ENCODE measurements at places on chromosomes 4 and X.
A peak's percentile ranks its signal among the peaks of the same experiment; 100 is the strongest.

DNA sequence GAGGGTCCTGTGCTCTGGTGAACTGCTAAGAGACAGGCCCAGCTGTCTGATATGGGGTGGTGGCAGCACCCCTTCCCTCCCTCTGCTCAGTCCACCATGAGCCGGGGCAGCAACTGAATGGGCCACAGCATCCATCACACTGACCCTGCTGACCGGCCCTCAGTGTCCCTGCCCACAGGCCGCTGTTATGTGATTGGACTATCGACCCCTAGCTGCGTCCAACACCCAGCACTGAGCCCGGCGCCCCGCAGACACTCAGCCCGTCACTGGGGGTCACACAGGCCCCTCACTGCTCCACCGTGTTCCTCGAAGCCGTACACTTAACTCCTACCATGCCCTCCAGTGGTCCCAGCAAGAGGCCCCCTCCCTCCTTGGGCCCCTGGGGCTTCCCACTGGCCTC lies 88.8 kb upstream of the PSAPL1 start:
- no peak for DNase-seq

DNA sequence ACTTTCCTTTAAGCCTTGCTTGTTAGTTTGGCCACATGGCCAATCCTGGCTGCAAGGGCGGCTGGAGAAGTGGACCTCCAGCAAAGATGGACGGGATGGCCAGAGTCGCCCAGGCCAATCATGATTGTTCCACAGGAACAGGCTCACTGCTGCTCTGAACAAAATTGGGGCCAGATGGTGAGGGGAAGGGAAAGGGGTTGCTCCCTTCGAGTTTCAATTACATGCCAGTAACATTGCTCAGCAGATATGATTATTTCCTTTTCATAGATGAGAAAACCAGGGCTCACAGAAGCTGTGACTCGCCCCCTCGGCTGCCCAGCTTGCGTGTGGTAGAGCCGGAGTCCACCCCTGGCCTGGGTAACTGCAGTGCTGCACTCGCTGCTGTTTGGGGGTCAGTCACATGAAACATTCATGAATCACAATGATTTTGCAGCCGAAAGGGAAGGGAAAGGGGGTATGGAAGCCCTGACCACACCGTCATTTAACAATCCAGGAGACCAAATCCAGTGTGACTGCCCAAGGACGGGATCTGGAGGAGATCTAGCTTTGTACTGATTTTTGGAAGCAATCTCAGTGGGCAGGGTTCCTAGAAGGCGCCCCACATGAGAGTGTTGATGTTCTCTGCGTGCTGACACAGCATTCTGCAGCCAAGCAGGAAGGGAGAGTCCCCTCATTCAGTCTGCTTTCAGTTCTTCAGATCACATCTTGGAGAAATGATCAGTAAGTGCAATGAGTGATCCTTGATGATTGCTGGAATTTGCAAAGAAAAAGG lies 77.3 kb upstream of the MSX1 start:
- DNase-seq = no peak

GRCh38 chr4:89906777-89907521 lies 12.3 kb downstream of the MMRN1 start:
- DNase-seq = no peak

GRCh38 chr4:80931631-80932081 lies 98.9 kb upstream of the BMP3 start:
- DNase-seq = no peak

DNA sequence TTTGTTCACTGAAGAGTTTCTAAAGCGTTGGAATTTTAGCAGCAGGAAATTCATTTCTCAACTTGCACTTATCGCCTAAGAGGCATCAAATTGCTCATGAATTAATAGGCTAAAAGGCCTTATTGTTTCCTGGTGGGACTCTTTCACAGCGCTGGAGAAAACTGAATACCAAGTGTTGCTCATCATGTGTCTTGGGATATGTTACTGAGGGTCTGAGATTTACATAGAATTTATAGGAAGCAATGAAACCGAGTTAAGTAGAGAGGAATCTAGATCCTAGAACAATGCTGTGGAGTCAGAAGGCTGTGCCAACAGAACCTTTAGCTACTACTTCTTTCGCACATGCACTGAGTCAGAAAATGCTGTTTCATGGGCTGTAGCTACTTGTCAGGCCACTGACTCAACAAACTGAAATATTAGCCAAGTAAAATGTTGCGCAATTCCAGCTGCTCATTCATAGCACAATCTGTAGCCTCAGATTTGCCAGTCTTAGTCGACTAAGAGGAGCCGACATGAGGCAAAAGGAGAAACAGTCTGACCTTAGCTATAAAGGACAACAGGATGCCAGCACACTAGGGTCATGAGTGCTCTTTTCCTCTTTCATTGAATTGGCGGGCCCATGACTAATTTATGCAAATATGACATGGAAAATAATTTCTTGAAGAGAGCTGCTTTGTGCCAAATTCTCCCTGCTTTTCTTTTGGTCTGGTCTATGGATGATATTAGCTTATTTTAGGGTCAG lies 35.9 kb upstream of the CXCL8 start:
- no peak for DNase-seq

GRCh38 chrX:8319359-8319758 lies 145.3 kb upstream of the VCX3B start:
- DNase-seq = no peak

DNA sequence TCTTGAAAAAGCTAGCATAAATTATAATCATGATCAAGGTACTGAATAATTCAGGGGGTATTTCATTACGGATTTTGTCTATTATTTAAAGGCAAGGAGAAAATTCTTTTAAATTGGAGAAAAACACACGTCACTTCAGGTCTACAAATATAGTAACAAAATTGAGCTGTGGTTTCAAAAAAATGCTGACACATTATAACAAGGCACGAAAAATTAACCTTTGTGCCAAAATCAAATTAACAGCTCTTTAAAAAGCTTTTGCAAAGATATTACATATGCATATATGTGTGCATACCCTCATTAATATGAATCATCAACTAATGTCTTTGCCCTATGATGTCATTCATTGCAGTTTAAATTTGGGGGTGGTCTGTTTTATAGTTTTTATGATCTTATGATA lies 44.3 kb downstream of the UNC5C start:
- no peak for DNase-seq

GRCh38 chr4:73864961-73865360 lies 4.2 kb upstream of the CXCL1 start:
- no peak for DNase-seq

DNA sequence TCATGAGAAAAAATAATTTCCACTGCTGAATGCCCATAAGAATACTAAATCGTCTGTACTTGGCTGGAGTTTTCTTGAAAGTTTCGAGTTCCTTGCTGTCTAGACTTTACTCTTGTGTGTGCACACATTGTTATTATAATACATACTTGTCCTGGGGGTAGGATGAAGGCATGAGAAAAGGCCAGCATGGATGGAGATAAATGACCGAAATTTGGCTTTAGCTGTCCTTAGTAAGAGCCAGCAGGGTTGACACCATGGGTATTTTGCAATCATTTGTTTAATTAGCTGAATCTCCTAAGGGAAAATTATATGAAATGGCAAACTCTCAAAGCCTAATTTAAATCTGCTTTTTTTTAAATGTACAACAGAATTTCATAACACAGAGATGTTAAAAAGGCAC lies 641.6 kb downstream of the ADGRL3 start:
- DNase-seq = no peak

GRCh38 chrX:44829832-44830231 lies 14.0 kb upstream of the DUSP21 start:
- DNase-seq = no peak

- DNase-seq = no peak
These were observed 589.9 kb upstream of the BOD1L1 start for GRCh38 chr4:14217401-14217800.

GRCh38 chr4:6641164-6641970 lies 882 bp downstream of the MRFAP1 start:
- DNase-seq = peak; percentile 28

DNA sequence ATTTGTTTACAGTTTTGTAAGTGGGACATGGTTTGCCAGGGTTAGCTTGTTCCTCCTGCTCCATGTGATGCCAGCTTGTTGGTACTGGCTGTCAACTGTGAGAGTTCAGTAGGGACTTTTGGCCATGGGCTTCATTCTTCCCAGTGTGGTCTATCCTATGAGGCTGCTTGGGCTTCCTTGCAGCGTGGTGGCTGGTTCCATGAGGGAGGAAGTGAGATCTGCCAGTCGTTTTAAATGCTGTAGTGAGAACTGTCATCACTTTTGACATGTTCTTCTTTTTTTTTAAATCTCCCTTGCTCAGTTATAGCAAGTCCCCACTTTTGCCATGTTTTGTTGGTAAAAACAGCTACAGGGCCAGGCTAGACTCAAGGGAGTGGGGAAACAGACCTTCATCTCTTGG lies 15.9 kb downstream of the NSD2 start:
- DNase-seq = no peak

DNA sequence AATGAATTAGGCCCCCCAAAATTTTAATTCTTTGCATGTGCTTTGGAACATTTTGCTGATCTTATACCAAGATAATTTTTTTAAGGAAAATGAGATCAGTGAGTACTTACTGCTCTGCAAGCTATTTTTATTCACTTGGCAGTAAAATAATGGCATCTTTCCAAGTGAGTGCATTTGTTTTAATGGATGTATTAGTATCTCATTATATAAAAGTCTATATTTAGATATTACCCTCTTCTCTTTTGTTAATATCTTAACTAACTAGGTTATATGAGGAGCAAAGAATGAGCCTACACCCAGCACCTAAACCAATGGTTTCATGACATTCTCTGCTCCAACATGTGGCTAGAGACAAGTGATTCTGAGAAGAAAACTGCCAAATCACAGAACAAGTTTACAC lies 21.1 kb upstream of the ARAF start:
- DNase-seq = no peak

GRCh38 chr4:26782168-26782829 lies 78.3 kb upstream of the STIM2 start:
- no peak for DNase-seq

DNA sequence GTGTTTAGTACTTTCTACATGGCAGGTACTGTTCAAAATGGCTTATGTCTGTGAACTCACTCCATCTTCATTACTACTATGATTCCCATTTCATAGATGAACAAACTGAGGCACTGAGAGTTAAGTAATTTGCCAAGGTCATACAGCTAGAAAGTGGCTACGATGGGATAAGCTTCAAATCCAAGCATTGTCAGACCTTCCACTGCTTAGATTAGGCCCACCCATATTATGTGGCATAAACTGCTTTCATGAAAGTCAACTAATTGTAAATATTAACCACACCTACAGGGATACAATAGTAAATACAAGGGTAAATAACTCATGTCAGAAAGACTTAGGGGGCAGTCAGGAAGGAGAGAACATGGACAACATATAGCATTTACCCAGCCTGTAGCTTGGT lies 68.8 kb downstream of the SLITRK2 start:
- no peak for DNase-seq

Data from stimulated activated CD4-positive, alpha-beta T cell treated with anti-CD3 and anti-CD28 coated beads, Interleukin-2, amount 100 ng/mL, for 4 hours (primary cell).